Stimulated activated CD4-positive, alpha-beta T cell treated with anti-CD3 and anti-CD28 coated beads, Interleukin-15, amount 100 ng/mL, for 1 hour (primary cell): ENCODE measurements at places on chromosomes 5 and 9.

GRCh38 chr5:43412644-43413043 is 453 bp upstream of the CCL28 start:
- DNase-seq = no peak

- no peak for DNase-seq
Measured at GRCh38 chr9:133112663-133113026, 8.4 kb downstream of the RALGDS start.

DNA sequence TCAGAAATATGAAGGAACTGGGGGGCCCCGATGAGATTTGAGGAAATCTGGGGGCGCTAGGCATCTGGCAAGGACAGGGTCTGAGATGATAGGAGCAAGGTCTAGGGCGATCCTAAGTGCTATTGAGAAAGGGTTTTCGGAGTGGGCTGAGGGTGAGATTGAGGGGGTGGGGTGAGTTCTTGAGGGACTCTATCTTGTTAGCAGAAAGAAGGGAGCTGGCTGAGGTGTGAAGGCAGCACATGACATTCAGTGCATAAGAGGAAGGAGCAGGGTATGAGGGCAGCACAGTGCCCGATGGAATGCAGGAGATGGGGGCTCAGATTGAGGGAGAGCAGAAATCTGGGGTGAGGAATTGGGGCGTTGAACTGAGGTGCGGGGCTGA is 640 bp downstream of the TRIM32 start:
- no peak for DNase-seq

DNA sequence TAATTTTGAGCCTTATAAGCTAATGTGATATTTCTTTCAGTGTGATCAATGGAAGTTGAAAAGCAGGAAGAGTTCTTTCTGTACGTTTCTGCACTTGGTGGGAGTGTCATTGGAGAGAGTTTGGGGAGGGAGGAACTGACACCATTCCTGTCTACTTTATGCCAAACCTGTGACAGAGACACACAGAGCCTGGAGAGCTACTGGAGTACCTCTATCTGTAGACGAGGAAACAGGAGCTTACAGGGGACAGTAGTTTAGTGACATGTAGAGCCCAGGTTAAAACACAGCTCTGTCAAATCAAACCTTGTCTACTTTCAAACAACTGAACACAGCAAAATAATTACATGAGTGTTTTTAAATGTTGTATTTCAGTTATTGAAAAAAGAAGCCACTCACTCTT is 103.6 kb downstream of the PDE4D start:
- no peak for DNase-seq

DNA sequence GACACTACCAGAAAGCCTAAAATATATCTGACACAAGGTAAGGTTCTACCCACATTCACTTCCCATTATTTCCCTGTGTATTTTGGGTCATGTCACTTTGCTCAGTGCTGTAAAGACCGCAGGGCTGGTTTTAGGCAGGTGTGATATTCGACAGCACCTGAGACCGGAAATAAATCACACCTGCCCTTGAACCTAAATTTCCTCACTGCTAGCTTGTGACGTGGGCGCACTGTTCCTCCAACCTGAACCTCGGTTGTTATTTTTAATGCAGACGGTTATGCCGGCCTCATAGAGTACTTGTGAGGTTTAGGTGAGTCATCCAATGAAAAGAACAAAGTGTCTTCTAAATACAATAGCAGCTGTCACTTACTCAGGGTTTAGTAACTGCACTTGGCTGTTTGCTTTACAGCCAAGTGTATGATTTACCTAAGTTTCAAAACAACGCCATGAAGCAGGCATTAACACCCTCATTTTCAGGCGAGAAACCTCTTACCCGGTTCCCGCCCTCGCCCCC is 20.7 kb upstream of the ZNF782 start:
- DNase-seq = no peak

- DNase-seq = no peak
Measured at GRCh38 chr9:137307255-137308056, 5.4 kb upstream of the NRARP start.

GRCh38 chr9:127030814-127031740 is 91.4 kb downstream of the ANGPTL2 start:
- no peak for DNase-seq

GRCh38 chr5:32479096-32479495 is 34.6 kb upstream of the ZFR start:
- DNase-seq = no peak

DNA sequence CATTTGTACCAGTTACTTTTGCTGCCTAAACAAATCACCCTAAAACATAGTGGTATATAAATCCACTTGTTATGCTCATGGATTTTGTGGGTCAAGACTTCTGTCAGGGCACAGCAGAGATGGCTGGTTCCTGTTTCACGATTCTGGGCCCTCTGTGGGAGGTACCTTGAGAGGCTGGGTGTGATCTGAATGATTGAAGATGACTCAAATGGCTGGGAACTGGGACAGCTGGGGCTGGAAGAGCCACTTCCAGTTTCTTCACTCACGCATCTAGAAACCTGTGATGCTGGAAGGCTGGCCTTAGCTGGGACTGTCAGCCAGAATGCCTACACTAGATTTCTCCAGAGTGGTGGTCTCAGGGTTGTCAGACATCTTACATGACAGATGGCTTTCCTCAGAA is 88.1 kb downstream of the KIF4B start:
- DNase-seq = no peak

DNA sequence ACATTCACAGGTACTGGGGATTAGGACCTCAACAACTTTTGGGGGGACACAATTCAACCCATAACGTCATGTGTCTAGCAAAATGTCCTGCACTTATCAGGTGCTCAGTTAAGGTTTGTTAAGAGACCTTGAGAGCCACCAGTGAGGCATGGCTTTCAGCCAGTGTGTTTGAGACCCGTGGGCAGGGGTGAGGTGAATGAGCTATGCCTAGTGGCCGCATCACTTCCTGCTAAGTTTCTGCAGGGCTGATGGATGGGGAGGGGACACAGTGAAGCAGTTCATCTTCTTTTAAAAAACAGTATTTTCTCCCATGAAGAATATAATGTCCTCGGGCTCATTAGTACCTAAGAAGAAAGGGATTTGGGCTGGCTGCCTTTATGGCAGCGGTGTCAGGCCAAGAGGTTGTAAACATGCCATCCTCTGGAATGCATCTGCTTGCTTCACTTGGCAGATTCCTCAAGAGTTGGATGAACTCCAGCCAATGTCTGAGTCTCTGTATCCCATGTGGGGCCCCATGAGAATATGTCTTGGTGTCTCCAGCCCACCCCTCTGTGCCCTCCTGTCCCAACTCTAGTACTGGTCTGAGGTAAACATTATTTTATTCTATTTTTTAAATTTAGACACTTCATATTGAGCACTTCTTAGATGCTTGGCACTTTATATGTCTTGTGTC is 282.2 kb downstream of the CWC27 start:
- no peak for DNase-seq

- DNase-seq = no peak
Measured at GRCh38 chr5:31664566-31664965, 25.6 kb downstream of the PDZD2 start.

- no peak for DNase-seq
Measured at GRCh38 chr5:35852084-35852734, 4.5 kb upstream of the IL7R start.

GRCh38 chr5:32531885-32532520 is 53.4 kb upstream of the SUB1 start:
- DNase-seq = peak; percentile 15

- no peak for DNase-seq
Measured at GRCh38 chr9:21095561-21095960, 17.8 kb upstream of the IFNB1 start.

- DNase-seq = no peak
Measured at GRCh38 chr5:149584121-149584520, 2.8 kb downstream of the ARHGEF37 start.

DNA sequence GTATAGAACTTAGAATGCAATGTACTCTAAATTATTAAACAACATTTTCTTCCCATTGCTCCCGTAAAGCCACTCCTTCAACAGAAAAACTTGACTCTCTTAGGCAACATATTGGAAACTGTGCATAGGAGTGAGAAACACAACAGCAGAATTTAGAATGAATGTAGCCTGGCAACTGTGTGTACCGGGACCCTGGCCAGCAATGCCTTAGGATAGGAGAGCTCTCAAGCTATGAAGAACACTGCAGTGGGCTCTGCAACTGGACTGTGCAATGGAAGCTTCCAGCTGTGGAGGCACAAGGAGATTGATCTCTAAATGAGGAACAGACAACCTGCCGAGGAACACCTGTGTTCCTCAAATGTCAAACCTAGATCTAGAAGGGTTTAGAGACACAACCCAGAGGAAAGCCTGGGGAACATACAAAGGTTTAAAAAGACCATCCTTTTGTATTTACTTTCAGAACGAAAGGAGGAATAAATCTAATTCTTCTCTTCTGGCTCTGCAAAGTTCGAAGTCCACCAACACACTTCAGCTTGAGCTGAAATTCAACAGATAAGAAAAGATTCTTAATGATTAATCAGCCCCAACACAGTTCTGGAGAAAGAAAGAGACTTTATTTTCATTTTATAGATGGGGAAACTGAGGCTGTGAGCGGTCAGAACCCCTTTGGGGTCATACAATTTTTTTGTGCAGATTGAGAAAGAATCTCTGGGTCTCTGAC is 51.5 kb upstream of the ARL15 start:
- no peak for DNase-seq

DNA sequence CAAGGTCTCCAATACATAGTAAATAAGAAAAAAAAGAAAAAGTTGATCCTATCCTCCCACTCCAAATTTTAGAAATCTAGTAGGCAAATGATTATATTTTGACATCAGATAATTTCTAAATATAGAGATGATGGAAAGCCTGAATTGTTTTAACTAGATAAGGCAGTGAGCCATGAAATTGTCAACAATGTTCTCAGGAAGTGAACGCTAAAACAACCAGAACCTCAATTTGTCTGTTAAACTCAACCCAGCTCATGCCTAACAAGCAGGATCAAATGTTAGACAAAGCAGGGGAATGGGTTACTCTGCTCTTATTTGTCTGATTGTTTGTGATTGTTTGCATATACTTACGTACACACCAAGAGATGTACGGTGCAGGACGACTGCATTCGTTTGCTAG is 49.2 kb downstream of the ESM1 start:
- no peak for DNase-seq

DNA sequence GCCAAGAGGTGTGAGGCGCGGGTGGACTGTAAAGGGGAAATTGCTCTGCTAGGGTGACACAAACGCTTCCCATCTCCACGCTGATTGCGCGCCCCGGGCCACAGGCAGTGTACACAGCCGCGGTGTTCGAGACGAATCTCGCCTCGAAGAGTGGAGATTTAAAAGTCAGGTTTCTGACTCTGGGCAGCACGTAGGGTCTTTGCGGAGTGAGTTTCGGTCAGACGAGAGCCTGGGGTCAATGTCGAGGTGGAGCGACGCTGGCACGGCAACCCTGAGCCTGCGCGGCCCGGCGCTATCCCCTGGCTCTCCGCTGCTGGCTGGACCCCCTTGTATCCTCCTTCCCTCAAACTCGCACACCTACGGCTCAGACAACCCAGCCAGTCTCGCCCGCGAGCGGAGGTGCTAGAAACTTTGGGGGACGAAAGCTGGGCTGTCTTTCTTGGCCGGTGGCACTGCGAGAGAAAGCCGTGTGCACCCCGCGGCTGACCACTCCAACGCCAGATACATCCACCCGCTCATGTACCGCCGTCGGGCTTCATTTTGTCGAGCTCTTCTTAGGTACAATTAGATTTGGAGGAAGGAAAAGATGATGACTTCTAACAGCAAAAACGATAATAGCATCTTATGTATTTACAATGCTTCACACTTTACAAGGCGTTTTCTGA is 5.4 kb upstream of the FOXB2 start:
- DNase-seq = no peak

GRCh38 chr9:78365748-78366697 is 69.1 kb downstream of the PSAT1 start:
- DNase-seq = no peak

DNA sequence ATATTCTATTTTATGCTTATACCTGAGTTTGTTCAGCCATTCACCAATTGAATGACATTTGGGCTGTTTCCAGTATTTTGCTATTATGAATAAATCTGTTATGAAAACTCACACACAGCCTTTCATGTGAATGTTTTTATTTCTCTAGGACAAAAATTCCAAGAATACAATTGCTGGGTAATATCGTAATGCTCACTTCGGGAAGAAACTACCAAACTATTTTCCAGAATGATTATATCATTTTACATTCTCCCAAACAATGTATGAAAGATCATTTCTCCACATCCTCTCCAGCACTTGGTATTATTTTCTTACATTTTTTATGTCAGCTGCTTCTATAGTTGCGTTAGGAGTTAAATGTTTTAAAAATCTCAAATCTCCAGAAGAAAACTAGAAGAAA is 58.3 kb upstream of the LHFPL2 start:
- no peak for DNase-seq

DNA sequence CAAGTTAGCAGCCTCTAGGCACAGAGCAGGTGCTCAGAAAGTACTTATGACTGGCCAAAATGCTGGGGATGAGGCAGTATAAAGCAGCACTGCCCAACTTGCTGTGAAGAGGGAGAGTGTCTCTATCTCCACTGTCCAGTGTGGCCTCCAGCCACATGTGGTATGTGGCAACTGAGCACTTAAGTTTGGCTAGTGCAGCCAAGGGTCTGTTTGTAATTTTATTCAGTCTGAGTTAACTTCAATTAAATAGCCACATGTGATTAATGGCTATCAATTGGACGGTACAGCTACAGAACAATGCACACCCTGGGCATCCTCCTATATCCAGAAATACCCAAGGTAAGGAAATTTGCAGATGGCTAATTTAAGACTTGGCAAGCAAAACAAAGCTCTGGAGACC is 26.9 kb downstream of the ROR2 start:
- no peak for DNase-seq

GRCh38 chr5:141527426-141527825 is 38.5 kb downstream of the PCDHGC5 start:
- no peak for DNase-seq

DNA sequence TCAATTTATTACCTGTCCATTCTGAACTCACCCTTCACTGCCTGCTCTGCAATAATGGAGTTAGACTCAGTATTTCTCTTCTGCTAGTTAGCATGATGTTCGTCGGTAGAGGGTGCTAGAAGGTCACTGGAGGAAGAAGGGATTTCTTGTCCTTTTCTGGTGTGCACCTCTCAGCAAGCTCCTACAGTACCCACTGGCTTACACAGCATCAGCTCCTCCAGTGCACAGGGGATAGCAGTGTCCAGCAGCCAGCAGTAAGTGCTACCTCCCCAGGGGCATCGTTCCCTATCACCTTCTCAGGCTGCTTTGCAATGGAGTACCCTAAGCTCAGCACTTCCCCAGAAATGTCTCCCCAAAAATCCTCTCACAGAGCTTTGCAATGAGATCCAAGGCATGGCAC is 45.9 kb upstream of the APC start:
- no peak for DNase-seq

GRCh38 chr5:50898966-50899365 is 232.5 kb downstream of the PARP8 start:
- DNase-seq = no peak

- no peak for DNase-seq
Measured at GRCh38 chr5:7873216-7873615, 4.3 kb downstream of the MTRR start.

- DNase-seq = no peak
Measured at GRCh38 chr5:173454361-173454735, 126.1 kb upstream of the STC2 start.
